ENCODE measurements at places on chromosomes 4 and X. TPM values are rescaled to one million over a fixed set of nuclear protein-coding genes. Genes with fewer than 3 reads are reported as not detected.

GRCh38 chrX:97602465-97603258 lies 719.0 kb downstream of the RPA4 start:
- H3K36me3 ChIP-seq: no peaks in the 10 kb centered on the region
- H3K27me3 ChIP-seq: no peaks in the 10 kb centered on the region
- H3K4me3 ChIP-seq: no peak overlapping the region
- no peaks in the 10 kb centered on the region for H3K4me1 ChIP-seq

- H3K27me3 ChIP-seq: no peaks in the 10 kb centered on the region
- no peaks in the 10 kb centered on the region for H3K4me1 ChIP-seq
- H3K36me3 ChIP-seq: no peaks in the 10 kb centered on the region
- H3K27ac ChIP-seq: no peak overlapping the region
- no peak for DNase-seq
Observed at GRCh38 chr4:159925770-159926169, 822.9 kb downstream of the RAPGEF2 start.

DNA sequence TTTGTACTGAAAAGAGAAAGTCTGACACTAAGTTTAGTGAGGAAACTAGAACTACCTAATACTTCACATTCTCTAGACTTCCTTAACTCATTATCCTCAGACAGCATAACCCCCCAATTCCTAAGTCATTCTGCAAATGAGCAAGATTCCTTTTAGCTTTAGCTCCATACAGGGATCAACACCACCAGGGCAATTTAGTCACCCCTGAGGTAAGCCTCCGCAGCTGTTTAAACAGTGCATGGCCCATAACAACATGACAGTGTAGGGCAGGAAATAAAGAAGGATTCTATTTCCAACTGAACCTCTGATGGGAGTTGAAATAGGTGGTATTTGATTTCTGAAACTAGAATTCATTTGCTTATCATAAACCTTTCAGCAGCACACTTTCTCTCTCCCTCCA lies 112.8 kb upstream of the DKK2 start:
- H3K4me1 ChIP-seq: no peaks in the 10 kb centered on the region
- H3K36me3 ChIP-seq: no peaks in the 10 kb centered on the region

DNA sequence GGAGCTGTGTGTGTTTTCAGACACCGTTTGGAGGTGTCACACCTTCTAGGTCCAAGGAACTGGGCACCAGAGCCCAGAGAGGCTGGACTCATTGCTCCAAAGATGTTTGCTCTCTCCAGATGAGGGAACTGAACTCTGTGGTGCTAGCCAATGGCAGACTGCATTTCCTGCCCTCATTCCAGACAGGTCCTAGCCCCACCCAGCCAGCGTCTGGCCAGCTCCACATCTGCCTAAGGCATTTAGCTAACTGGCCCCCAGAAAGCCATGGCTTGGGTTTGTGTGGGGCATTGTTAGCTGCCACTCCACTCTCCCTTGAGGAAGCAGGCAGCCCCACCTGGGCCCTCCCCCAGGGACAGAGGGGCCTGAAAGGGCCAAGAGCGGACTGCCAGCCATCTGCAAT lies 11.4 kb downstream of the FGD1 start:
- H3K4me1 ChIP-seq: no peaks in the 10 kb centered on the region
- DNase-seq: no peak
- H3K27ac ChIP-seq: no peak overlapping the region

GRCh38 chr4:122205687-122206086 lies 53.6 kb downstream of the BLTP1 start:
- no peak overlapping the region for H3K4me3 ChIP-seq
- no peaks in the 10 kb centered on the region for H3K4me1 ChIP-seq
- peaks cover 39% of the 10 kb centered on the region for H3K36me3 ChIP-seq
- DNase-seq: no peak

Gene EXOC1L
- total RNA-seq: not detected

Measured in right lobe of liver (tissue), 6 donors.